ENCODE measurements at places on chromosomes 2 and 18. TPM values are rescaled to one million over a fixed set of nuclear protein-coding genes. Genes with fewer than 3 reads are reported as not detected.

The ARHGAP15 gene
- total RNA-seq = not detected

The DQX1 gene
- total RNA-seq = 0.13 TPM

The MYO7B gene
- total RNA-seq = 0.14 TPM

The DUSP2 gene
- 0.93 TPM for total RNA-seq

The UPP2 gene
- not detected for total RNA-seq

The FEV gene
- total RNA-seq = not detected

The IL37 gene
- total RNA-seq = not detected

The KCNG2 gene
- not detected for total RNA-seq

The CNDP2 gene
- total RNA-seq = 71.5 TPM

The GCFC2 gene
- 36.7 TPM for total RNA-seq

The ZDBF2 gene
- 19.2 TPM for total RNA-seq
